ENCODE measurements at places on chromosomes 5 and 9.
A peak's percentile ranks its signal among the peaks of the same experiment; 100 is the strongest.

GRCh38 chr5:118980017-118980416 is 8.3 kb downstream of the DTWD2 start:
- no peaks in the 10 kb centered on the region for H3K4me1 ChIP-seq
- H3K36me3 ChIP-seq = no peaks in the 10 kb centered on the region
- no peak overlapping the region for H3K4me3 ChIP-seq
- DNase-seq = no peak
- H3K27ac ChIP-seq = no peak overlapping the region

DNA sequence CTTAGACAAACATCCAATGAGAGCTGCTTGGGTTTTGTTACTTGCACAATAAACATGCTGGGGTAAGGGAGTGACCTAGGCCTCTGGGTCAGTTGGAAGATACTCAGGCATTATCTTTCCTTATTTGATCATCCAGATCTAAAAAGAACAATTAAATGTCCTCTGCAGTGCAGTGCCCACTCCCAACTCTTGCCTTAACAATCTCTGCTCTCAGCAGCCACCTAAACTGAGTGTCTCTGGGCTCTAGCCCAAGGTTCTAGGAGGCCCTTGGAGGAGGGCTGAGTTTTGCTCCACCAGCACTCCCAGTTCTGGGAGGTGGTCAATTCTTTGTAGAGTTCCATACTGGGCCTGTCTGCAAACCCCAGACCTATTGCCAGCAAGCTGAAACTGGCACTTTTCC is 1.8 kb downstream of the MCIDAS start:
- no peaks in the 10 kb centered on the region for H3K36me3 ChIP-seq
- H3K27me3 ChIP-seq = peaks cover 100% of the 10 kb centered on the region
- H3K4me3 ChIP-seq = no peak overlapping the region
- no peak overlapping the region for H3K27ac ChIP-seq

- peaks cover 8% of the 10 kb centered on the region for H3K4me1 ChIP-seq
- H3K27me3 ChIP-seq = no peaks in the 10 kb centered on the region
- no peaks in the 10 kb centered on the region for H3K36me3 ChIP-seq
- H3K4me3 ChIP-seq = no peak overlapping the region
- no peak for DNase-seq
Measured at GRCh38 chr5:138878437-138879235, 3.5 kb upstream of the LRRTM2 start.

DNA sequence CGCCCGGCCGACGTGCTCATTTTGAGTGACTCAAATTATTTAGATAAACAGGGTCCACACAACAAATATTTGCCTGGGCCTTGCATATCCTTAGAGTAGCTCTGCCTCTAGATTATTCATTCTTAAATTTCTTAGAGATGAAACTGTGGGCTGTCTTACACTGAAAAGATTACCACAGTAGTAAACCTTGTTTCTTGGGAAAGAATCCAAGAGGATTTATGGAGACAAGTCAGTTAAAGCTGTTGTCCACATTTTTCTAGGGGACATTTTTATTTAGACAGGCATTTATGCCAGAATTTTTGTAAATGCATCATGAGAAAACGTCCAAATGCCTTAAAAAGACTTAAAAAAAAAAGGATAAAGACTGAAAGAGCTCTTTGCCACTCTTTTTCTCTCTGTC is 32.6 kb upstream of the RANBP3L start:
- no peak overlapping the region for H3K4me3 ChIP-seq
- H3K4me1 ChIP-seq = no peaks in the 10 kb centered on the region
- no peaks in the 10 kb centered on the region for H3K27me3 ChIP-seq
- no peak for DNase-seq

- no peak overlapping the region for H3K4me3 ChIP-seq
- H3K27ac ChIP-seq = no peak overlapping the region
- no peaks in the 10 kb centered on the region for H3K27me3 ChIP-seq
Measured at GRCh38 chr9:103757062-103757461, 337.0 kb upstream of the SMC2 start.

GRCh38 chr9:128162215-128163026 is 2.4 kb downstream of the BBLN start:
- no peak for DNase-seq
- peaks cover 22% of the 10 kb centered on the region for H3K36me3 ChIP-seq
- H3K27ac ChIP-seq = no peak overlapping the region
- peaks cover 17% of the 10 kb centered on the region for H3K4me1 ChIP-seq
- no peak overlapping the region for H3K4me3 ChIP-seq

- H3K4me3 ChIP-seq = no peak overlapping the region
- H3K4me1 ChIP-seq = peaks cover 27% of the 10 kb centered on the region
- H3K36me3 ChIP-seq = no peaks in the 10 kb centered on the region
- DNase-seq = no peak
- H3K27ac ChIP-seq = peak overlapping the region; percentile 83
Measured at GRCh38 chr5:150642991-150643710, 2.7 kb downstream of the SYNPO start.

DNA sequence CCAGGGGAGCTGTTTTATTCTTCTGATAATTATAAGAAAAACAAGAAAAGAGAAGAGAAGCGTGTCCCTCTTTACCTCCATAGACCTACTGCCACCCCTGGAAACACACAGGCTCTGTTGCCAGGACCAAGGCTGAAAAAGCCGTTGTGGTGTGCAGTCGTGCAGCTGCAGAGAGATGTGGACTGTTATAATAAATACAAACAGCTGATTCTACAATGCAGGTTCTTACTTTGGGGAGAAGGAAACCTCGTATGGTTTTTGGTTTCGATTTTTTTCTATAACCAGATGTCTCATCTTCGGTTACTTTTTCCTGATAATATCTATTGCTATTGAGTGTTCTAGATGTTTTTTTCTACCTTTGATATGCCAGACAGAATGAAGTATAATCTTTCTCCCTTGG is 28.1 kb downstream of the FYB1 start:
- DNase-seq = no peak
- H3K4me3 ChIP-seq = no peak overlapping the region
- peaks cover 7% of the 10 kb centered on the region for H3K4me1 ChIP-seq

GRCh38 chr5:180093651-180094382 is 22.3 kb upstream of the RNF130 start:
- no peak overlapping the region for H3K27ac ChIP-seq
- H3K4me3 ChIP-seq = no peak overlapping the region
- DNase-seq = no peak

DNA sequence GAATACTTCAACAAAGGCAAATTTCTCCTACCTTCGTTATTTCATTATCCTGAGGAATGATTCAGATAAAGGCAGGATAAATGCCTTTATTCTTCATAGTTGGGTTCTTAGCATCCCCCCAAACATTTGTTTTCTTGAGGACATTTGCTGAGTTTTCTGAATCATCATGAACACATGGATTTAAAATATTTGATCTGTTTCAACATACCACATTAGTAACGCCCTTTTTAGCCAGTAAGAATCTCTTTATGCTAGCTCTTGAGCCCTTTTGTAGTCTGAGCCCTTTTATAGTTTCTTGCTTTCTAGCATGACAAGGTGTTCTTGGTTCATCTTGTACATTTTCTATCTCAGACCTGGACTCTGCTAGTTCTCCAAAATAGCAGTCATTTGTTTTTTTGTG is 27.9 kb downstream of the SKIC3 start:
- DNase-seq = no peak
- H3K4me1 ChIP-seq = no peaks in the 10 kb centered on the region
- no peak overlapping the region for H3K4me3 ChIP-seq

- H3K4me3 ChIP-seq = no peak overlapping the region
- no peak overlapping the region for H3K27ac ChIP-seq
- DNase-seq = no peak
- no peaks in the 10 kb centered on the region for H3K27me3 ChIP-seq
- no peaks in the 10 kb centered on the region for H3K36me3 ChIP-seq
Measured at GRCh38 chr5:98827161-98827560, 53.7 kb downstream of the RGMB start.

DNA sequence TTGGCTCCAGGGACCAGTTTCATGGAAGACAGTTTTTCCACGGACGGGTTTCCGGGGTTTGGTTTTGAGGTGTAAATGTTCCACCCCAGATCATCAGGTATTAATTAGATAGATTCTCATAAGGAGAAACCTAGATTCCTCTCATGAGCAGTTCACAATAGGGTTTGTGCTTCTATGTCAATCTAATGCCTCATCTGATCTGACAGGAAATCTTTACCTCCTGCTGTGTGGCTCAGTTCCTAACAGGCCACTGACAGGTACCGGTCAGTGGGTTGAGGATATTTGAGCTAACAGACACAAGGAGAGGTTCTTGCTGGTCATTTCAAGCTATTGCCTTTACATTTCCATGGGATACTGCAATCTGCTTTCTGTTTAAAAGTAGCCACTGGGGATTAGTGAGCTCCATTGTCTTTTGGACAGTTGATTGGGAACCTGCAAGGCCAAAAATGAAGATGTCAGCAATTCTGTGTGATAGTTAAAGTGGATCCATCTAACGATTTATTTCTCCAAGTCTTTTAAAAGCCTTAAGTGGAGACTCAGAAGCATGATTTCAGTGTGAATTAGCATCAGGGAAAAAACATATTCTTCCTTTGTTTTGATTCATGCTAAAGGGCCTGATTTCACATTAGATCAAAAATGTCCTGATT is 38.6 kb downstream of the MRPS30 start:
- no peak overlapping the region for H3K27ac ChIP-seq
- H3K4me3 ChIP-seq = no peak overlapping the region
- H3K27me3 ChIP-seq = no peaks in the 10 kb centered on the region
- H3K36me3 ChIP-seq = no peaks in the 10 kb centered on the region
- no peak for DNase-seq
- H3K4me1 ChIP-seq = no peaks in the 10 kb centered on the region

Measured in transverse colon (tissue), 4 donors.